Spinal cord (tissue), 10 donors: ENCODE measurements at places on chromosomes 12 and 14.
A peak's percentile ranks its signal among the peaks of the same experiment; 100 is the strongest.

DNA sequence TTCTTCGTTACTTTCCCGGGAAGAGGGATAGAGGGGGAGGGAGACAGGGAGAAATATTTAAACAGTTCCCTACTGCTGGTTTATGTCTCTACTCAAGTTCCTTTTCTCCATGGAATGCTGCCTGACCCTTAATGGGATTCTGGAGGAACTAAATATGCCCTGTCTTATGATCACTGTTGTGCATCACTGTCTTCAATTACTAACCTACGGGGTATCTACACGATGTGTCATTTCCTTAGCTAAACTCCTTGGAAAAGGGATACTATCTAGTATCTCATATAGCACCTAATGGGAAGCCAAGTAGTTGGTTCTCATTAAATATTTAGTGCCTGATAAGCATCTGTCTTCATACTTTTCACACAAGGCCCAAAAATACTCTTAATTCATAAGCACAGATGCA is 37.5 kb upstream of the FBLN5 start:
- no peak for DNase-seq

DNA sequence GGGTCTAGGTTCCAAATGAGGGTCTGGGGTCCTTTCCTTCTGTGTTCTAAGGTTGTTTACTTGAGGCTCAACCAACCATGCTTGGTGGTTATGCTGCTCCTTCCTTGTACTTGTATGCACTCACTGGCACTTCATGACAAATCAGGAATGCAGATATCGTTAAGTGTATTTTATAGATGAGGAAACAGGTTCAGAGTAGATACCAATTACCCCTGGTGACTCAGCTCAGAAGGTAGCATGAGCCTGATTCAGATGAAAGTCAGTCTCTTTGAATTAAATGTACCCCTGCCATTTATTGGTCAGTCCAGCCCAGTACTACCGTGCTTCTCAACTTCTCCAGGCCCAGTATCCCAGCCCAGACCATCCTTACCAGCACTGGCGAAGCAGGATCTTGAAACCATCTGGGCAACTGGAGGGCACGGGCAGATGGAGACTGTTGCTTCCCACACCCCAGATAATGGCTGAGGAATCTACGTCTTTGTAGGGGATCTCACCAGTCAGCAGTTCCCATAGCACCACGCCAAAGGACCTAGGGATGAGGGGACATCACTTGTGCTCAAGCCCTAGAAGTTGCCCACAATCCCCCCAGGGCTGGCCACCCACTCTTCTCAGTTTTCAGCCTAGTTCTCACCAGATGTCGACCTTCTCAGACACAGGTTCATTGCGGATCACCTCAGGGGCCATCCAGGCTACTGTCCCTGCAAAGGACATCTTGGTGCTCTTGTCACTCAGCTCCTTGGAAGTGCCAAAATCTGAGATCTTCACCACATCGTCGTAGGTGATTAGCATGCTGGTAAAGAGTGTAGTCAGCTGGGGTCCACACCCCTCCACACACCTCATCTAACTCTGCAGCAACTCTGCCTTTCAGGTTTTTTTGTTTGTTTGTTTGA is 14.3 kb downstream of the MAP3K12 start:
- no peak for DNase-seq

- no peak for DNase-seq
Measured at GRCh38 chr14:69841656-69842055, 37.6 kb upstream of the SMOC1 start.

- no peak for DNase-seq
Measured at GRCh38 chr14:93977790-93978581, 1.6 kb upstream of the ASB2 start.

GRCh38 chr14:61765225-61765943 is 3.2 kb downstream of the SNAPC1 start:
- DNase-seq, result peak; percentile 3

DNA sequence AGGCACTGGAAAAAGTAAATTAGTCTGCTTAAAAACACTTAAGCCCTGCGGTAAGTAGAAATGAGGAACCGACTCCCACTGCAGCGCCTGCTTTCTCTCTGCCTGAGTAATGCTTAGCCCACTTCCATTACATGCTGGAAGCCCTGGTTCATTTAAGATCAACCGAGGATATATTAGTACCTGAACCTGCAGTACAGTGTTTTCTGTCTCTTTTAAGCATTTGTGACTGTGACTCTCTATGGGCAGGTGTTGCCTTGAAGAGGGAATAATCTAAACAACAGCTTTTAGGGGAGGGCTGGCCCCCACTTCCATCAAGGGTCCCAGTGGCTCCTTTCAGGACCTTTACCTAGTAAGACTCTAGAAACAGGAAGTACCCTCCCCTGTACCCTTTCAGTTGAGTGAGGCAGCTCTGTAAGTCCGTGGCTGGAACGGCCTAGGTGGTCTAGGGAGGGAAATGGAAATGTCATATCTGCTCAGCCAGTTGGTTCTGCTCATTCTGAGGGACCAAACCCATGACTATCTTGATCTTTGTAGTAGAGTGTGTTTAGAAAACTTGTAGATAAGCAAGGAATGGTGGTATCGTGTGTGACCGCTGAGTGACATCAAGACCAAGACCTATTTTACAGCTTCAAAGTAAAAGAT is 56.2 kb downstream of the FNTB start:
- DNase-seq, result no peak

DNA sequence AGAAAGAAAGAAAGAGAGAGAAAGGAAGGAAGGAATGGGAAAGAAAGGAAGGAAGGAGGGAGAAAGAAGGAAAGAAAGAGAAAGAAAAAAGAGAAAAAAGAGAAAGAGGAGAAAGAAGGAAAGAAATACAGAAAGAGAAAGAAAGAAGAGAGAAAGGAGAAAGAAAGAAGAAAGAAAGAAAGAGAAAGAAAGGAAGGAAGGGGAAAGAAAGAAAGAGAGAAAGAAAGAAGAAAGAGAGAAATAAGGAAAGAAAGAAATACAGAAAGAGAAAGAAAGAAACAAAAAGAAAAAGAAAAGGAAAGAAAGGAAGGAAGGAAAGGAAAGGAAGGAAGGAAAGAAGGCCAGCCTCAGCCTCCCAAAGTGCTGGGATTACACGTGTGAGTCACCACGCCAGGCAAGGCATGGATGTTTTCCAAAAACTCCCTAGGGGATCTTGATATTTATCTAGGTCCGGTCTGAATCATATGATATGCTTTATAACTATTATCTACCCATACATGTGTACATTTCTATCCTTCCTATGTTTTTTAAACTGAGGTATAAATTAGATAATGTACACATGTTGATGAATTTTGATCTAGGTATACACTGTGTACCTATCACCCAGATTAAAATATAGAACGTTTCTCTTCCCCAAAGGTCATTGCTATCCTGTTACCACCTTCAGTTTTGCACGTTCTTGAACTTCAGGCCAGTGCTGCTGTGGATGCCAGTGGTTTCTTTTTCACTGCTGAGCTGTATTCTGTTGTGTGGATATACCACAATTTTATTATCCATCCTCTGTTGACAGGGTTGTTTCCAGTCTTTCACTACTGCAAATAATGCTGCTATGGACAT is 177.9 kb downstream of the RBM19 start:
- no peak for DNase-seq

DNA sequence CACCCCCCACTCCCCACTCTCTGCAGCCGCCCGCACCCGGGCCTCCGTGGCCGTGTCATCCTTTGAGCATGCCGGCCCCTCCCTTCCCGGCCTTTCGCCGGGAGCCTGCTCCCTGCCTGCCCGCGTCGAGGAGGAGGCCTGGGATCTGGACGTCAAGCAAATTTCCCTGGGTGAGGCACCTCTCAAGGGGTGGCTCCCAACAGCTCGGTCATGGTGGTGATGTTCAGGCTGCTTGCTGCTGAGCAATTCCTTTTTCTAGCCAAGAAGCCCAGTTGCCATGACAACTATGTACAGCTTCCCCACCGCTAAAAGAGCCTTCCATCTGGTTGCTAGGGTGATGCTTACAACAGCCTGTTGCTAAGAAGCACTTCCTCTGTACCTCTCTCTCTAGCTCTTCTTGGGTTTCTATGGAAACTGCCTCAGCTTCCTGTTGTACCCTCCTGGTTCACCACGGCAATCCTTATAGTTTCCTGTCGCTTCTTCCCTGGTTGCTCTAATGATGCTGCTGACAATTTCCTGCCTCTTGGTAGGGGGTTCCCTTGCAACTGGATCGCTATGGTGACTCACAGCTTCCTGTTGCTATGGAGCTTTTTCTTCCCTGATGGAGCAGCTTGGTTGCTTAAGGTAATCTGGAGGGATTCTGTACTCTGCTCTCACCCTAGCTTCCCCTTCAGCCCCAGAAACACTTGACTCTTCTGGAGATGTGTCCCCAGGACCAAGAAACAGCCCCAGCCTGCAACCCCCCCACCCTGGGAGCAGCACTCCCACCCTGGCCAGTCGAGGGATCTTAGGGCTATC is 11.0 kb downstream of the ZNF219 start:
- no peak for DNase-seq
